ENCODE measurements at places on chromosomes 13 and 19.

DNA sequence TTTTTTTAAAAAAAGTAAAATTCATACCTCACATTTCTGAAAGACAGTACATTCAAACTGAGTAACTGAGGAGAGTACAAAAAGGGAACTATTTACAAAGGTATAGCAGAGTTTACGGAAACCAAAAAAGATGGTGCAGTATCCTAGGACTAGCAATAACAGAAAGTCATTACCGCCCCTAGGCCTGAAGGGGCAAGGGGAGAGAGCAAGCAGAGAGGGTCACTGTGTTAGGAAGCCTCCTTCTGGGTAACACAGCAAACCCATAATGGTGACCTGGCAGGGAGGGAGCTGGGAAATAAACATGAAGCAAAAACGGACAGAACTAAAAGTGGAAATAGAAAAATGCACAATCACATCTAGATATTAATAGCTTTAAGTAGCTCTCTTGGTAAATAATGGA lies 8.2 kb downstream of the VWA8 start:
- DNase-seq, result no peak

GRCh38 chr19:16825312-16826052 lies 3.7 kb upstream of the SIN3B start:
- peak; percentile 17 for DNase-seq

DNA sequence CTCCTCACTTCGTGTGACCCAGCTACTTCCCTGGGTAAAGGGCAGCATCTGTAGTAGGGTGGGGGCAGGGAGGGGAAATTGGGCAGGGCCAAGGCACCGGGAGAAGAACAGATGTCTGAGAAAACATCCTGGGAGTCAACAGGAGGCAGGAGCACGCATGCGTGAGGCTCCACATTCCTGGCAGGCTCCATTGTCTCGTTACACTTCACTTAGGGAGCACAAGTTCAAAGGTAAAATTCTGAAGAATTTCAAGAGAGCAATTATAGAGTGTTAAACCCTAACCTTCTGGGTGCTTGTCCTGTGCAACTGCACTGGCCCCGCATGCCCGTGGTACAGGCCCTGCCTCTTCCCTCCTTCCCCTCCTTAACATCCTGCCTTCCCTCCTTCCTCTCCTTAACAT lies 79.6 kb upstream of the POMP start:
- DNase-seq, result no peak

- DNase-seq, result peak; percentile 35
These were observed 2.4 kb downstream of the RAB3D start for GRCh38 chr19:11337080-11337479.

DNA sequence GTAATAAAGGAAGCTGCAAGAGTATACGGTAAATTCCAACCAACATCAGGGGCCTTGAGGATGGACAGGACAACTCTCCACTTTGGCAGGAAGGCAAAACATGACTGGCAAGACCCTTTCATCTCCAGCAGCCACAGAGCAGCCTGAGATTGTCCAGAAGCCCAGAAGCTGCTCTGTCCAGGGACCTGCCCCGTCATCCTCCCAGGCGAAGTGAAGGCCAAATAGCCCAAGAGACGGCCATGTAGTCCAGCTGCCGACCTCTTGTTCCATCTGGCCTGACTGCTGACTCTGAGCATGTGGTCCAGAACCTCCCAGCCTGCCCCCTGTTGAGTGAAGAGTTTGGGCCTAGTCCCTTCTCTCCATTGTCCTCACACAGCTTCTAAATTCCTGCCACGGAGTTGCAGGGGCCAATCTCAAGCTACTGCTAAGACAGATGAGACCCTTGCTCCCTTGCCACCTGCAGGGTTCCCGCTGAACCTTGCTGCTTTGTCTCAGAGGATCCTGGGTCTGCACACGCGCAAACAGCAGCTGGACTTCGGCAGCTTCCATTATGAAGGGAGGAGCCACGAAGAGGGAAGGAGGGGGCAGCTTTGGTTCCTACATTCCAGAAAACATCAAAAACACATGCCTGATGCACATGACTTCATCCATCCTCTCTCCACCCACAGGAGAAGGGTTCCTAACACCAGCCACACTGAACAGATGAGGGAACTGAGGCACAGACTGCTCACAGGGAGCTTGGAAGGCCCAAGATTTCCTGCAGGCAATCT lies 196.9 kb downstream of the KATNAL1 start:
- DNase-seq, result no peak

DNA sequence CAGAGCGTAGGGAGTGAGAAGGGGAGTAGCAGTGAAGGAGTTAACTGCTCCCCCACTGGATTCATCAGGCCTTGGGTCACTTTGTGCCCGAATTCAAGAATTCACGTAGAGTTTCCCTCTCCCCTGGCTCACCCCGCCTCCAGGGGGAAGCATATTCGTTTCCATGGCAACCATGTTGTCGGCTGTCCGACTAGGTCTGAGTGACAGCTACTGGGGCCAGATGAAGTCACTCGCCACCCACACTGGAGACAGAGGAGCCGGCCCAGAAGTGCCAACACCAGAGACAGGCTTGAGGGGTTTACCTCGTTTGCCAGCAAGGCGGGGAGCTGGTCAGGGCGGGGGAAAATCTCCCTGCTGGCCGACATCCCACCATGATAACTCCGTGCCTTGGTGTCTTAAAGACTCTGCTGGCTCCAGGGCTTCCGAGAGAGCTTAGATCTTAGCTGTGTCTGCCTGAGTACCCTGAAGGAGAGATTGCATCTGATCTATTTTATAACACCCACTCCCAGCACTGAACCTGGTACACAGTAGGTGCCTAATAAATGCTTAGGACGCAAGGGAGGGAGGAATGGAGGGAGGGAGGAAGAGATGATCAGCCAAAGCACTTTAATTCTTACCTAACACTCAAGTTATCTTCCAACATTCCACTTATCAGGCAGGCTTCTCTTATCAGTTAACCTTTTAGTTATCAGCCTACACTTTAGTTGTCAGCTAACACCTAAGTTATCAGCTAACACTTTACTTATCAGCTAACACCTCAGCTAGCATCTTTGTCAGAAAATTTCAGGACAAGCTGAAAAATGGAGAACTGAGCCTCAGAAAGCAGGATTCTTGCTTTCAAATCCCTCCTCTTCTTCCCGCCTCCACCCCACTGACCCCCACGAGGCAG lies 57.2 kb upstream of the ZNRF4 start:
- DNase-seq, result peak; percentile 60

GRCh38 chr13:110373617-110374016 lies 66.5 kb downstream of the COL4A2 start:
- DNase-seq, result no peak

GRCh38 chr19:5445561-5446055 lies 9.6 kb upstream of the ZNRF4 start:
- DNase-seq, result no peak

GRCh38 chr19:33320636-33321035 lies 18.3 kb upstream of the CEBPA start:
- no peak for DNase-seq

- DNase-seq, result no peak
These were observed 2020.1 kb upstream of the PRR20A start for GRCh38 chr13:55120631-55121030.

DNA sequence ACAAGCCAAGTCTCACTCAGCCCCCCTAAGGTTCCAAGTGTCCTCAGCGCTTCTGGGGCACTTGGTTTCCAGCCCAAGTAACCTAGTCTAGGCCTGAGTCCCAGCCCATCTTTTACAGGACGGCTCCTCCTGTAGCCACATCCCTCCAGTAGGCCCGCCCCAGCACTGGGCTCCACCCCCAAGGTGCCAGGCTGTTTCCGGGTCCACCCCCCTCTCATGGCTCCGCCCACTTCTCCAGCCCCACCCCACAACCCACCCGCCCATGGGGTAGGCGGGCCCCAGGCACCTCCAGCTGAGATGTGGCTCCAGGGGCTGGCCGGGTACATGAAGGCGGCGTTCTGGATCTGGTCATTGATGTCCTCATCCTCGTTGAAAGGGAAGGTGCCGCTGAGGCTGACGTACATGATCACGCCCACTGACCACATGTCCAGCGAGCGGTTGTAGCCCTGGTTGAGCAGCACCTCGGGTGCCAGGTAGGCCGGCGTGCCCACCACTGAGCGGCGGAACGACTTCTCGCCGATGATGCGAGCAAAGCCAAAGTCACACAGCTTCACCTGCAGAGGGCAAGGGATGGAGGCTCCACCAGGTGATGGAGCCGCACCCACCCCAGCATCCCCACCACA lies 17.2 kb upstream of the DACT3 start:
- peak; percentile 33 for DNase-seq

- DNase-seq, result no peak
These were observed 13.5 kb downstream of the NOTCH3 start for GRCh38 chr19:15187026-15188007.

GRCh38 chr13:106597749-106598395 lies 29.9 kb upstream of the ARGLU1 start:
- no peak for DNase-seq

DNA sequence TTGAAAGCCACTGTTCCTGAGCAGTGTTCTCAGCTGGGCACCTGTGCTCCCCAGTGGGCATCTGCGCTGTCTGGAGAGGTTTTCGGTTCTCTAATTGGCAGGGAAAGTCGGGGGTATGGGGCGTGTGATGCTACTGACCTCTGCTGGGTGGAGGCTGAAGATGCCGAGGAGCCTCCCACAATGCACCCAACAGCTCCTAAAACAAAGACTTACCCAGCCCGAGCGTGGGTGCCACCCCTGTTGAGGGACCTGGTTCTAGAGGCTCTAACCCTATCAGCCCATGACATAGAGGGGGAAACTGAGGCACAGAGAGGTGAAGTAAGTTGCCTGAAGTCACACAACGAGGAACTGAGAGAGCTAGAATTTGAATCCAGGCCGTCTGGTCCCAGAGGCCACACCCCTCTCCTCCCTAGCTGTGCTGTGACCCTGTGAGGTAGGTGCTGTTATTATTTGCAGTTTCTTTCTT lies 2.3 kb downstream of the SPACA4 start:
- DNase-seq, result peak; percentile 84

Measured in suppressor macrophage (primary cell).